ENCODE measurements at places on chromosomes 1 and 21. TPM values are rescaled to one million over a fixed set of nuclear protein-coding genes. Genes with fewer than 3 reads are reported as not detected.

SGIP1 gene
- 1.6 TPM for total RNA-seq

PLCH2 gene
- 0.09 TPM for total RNA-seq

HSD3B1 gene
- total RNA-seq: not detected

AGMAT gene
- total RNA-seq: 4.0 TPM

CENPF gene
- 113 TPM for total RNA-seq

NCAM2 gene
- total RNA-seq: 2.6 TPM

TEX38 gene
- total RNA-seq: not detected

ADAMTSL4 gene
- total RNA-seq: 6.1 TPM

B3GALT5 gene
- total RNA-seq: 24.2 TPM

S100A7 gene
- not detected for total RNA-seq

LAX1 gene
- total RNA-seq: not detected

EDN2 gene
- total RNA-seq: 0.22 TPM

LCE3D gene
- total RNA-seq: not detected

TMOD4 gene
- total RNA-seq: 1.6 TPM

EPHA10 gene
- total RNA-seq: 0.42 TPM

KCNH1 gene
- total RNA-seq: 0.11 TPM

GBP7 gene
- total RNA-seq: not detected

WLS gene
- 0.94 TPM for total RNA-seq

ZSCAN20 gene
- total RNA-seq: 3.8 TPM

IL12RB2 gene
- 0.77 TPM for total RNA-seq

NPHS2 gene
- not detected for total RNA-seq

TRAF3IP3 gene
- not detected for total RNA-seq

NBPF11 gene
- total RNA-seq: 9.0 TPM

PLA2G2A gene
- total RNA-seq: 7.1 TPM

REN gene
- not detected for total RNA-seq

MAST2 gene
- total RNA-seq: 29.7 TPM

DBT gene
- total RNA-seq: 19.0 TPM

FCRL5 gene
- total RNA-seq: 1.1 TPM

GBP4 gene
- total RNA-seq: not detected

NIT1 gene
- 39.0 TPM for total RNA-seq

C1orf116 gene
- 0.55 TPM for total RNA-seq

STIL gene
- total RNA-seq: 26.6 TPM

SDF4 gene
- 84.7 TPM for total RNA-seq

IGSF5 gene
- 2.1 TPM for total RNA-seq

NEXN gene
- 3.3 TPM for total RNA-seq

UMODL1 gene
- not detected for total RNA-seq

LRRC40 gene
- 27.6 TPM for total RNA-seq

OR2L8 gene
- 0.24 TPM for total RNA-seq

IVL gene
- total RNA-seq: not detected

DNAH14 gene
- total RNA-seq: 39.7 TPM

TMEM240 gene
- total RNA-seq: 7.7 TPM

ACTL8 gene
- total RNA-seq: 0.26 TPM

UBE2U gene
- not detected for total RNA-seq

ORC1 gene
- total RNA-seq: 46.4 TPM

VCAM1 gene
- total RNA-seq: 0.07 TPM

S100A9 gene
- total RNA-seq: not detected

HUNK gene
- total RNA-seq: 5.7 TPM

LPAR3 gene
- total RNA-seq: 3.0 TPM

SYDE2 gene
- 12.1 TPM for total RNA-seq

PRAMEF27 gene
- total RNA-seq: not detected

SESN2 gene
- 24.6 TPM for total RNA-seq

ITLN1 gene
- total RNA-seq: not detected

CCDC17 gene
- total RNA-seq: 1.9 TPM

COL16A1 gene
- 6.5 TPM for total RNA-seq

CFAP57 gene
- 0.11 TPM for total RNA-seq

ANKRD34A gene
- 0.39 TPM for total RNA-seq

IGSF9 gene
- total RNA-seq: 11.3 TPM

GGPS1 gene
- total RNA-seq: 43.3 TPM

DTL gene
- 70.1 TPM for total RNA-seq
